Stimulated activated CD8-positive, alpha-beta memory T cell treated with anti-CD3 and anti-CD28 coated beads, Interleukin-4, amount 100 ng/mL, for 4 hours (primary cell): ENCODE measurements at places on chromosomes 1 and 21.

DNA sequence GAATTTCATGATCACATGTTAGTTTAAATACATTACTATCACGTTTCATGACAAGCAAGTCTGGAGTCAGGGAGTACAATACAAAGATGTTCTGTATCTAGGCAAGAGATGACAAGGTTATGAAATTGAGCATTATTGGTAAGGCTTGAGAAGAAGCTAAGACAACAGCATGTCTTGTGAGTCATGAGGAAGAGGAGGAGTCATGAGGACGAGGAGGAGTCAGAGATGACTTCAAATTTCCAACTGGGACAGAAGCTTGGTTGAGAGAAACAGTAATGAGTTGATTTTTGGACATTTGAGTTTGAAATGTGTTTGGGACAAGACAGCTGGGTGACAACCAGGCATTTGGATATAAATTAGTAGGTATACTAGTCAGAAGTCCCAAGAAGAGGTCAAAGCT, 4.3 kb upstream of the UBE2U start:
- DNase-seq: no peak

DNA sequence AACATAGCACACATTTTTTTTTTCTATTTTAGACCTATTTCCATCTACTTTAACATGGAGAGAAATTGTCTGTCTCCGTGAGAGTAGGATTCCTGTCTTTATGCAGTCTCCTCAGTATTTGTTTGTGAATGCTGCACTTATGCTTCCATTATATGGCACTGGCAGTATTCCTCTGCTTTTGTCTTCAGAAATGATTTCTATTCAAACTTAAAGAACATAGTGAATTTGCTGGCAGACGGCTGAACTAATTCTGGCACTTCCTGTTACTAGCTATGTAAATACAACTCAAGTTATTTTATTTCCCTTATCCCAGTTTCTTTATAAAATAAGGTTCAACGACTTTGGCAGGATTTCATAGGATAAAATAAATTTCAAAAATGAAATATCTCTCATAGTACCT, 45.3 kb downstream of the KCTD3 start:
- no peak for DNase-seq

DNA sequence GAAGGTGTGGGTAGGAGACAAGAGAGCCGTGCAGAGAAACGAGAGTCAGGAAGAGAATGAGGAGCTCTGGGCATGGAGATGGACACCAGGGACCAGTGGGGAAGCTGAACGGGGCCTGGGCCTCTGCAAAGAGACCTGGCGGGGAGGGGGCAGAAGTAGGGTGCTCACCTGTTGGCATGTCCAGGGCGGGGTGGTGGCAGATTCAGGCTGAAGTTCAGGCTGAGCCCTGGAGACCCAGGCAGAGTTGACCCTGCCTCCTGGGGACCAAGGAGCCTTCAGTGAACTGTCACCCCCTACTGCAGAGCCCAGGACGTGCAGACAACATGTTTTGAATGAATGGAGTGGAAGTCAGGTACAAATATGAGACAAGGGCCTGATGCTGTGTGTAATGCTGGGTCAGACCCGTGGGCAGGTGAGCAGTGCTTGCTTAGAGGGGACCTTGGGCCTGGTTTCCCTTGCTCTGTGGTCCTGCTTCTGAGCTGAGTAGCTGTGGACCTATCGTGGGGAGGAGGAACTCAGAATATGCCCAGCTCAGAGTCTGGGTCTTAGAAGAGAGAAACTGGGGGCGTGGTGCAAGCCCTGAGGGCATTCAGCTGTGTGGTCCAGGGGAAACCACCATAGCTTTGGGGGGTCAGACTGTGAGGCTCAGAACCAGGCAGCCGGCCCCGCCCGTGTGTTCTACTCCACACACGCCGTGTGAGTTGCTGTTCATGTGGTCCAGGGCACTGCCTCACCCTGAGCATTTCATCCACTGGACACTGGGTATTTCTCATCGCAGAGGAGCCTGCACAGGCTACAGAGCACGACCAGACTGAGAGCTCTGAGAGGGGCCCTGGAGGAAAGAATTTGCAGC, 21.3 kb upstream of the UMODL1 start:
- no peak for DNase-seq

- peak; percentile 54 for DNase-seq
Measured at GRCh38 chr1:23809751-23810171, 9.2 kb upstream of the GALE start.

DNA sequence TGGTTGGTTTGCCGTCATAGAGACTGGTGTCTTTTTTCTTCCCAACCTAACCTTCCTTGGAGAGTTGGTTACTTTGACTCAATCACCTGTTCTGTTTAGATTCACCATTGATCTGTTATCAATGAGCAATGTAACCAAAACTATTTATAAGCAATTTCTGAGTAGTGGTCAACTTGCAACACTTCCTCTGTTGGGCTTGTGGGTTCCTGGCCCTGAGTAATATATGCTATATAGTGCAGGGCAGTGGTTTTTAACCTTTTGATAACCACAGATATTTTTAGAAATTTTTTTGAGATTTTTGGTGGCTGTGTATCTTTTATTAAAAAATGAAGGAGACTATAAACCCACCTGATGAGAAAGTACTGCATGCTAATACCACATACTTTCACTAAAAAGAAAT, 9.4 kb upstream of the XCL1 start:
- no peak for DNase-seq

DNA sequence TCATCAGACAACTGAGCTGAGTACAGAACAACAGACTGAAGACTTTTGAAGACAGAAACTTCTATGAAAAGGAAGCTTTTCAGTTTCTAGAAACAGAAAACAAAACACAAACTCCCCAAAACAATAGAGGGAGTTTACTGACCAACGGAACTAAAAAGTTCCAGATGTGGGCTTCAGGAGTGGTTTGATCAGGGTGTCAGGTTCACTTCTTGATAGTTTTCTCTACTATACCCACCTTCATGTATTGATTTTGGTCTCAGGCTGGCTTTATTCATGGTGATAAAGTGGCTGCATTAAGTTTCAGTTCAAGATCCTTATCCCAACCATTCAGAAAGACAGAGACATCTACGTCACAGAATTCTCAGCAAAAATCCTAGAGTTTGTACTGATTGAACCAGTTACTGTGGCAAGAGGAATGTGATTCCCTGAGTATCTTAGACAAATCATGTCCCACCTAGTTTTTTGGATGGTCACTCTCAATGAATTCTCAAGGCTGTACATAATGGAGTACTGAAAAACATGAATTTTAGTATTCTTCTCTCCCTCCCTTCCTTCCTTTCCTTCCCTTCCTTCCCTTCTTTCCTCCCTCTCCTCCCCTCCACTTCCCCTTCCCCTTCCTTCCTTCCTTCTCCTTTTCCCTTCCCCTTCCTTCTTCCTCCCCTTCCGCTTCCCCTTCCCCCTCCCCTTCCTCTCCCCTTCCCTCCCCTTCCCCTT, 680.5 kb downstream of the PTPRU start:
- no peak for DNase-seq

- DNase-seq: no peak
Measured at GRCh38 chr1:70210820-70211219, 5.4 kb upstream of the LRRC40 start.

DNA sequence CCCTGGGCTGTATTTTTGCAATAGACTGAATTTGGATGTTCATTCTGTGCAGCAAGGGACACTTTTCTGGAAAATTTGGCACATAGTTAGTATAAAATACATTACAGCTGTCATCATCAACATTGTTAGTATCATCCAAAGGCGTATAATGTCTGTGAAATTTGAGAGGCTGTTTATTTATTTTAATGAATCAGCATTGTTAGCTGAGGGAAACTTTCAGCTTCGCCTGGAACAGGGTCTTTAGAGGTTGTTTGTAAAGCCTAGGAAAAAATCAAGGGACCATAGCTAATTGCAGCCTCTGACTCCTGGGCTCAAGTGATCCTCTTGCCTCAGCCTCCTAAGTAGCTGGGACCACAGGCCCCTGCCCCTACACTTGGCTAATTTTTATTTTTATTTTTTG, 106.8 kb upstream of the USP24 start:
- no peak for DNase-seq

GRCh38 chr1:245790441-245790840, 635.7 kb downstream of the KIF26B start:
- DNase-seq: no peak

- no peak for DNase-seq
Measured at GRCh38 chr1:15007842-15008241, 145.7 kb upstream of the TMEM51 start.

DNA sequence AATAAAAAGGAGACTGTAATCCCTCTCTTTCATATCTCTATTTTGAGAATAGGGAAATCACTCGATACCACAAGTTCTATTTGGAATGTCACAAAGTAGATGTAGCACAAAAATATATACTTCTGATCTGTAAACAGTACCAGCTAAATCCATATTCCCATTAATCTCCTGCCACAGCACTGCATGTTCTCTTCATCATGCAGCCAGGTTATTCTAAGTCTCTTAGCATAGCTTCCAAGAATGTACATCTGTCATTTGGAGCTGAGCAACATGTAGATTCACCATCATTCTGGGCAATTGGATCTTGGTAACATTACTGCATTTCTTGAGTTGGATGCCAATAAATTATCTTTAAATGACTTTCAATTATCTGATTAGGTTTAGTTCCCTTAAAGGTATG, 1874.5 kb downstream of the MRPL39 start:
- no peak for DNase-seq

DNA sequence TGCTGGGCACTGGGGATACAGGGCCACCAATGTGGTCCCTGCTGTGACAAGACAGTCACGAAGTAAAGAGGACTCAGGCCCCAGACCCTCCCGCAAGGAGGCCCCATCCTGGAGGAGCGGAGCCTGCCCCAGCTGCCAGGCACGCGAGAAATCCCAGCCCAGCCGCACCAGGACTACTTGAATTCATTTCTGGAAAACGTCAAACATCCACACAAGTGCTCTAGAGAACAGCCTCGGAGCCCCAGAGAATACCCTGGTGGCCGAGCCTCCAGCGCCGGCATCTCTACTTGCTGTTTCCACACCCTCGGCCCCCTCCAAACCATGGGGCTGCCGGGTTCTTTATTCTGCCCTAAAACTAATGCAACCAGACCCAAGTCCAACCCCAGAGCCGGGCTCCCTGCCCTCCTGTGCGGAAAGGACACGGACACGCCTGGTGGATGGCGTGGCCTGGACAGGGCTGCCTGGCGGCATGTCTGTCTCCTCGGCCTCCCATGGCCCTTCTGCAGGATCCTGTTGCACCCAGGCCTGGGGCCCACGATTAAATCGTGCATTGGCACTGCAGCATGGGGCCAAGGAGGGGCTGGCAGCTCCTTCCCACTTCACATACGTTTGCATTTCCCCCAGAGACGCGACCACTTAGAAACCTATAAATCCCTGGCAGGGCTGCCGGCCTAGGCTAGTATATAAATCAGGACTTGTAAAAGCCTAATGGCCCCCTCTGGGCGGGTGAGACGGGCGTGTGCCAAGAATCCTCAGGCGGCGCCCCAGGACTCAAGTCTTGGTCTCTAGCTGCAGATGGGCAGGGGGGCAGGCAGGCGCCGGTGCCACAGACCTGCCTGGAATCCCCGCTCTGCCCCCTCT, 41.2 kb downstream of the DMRTB1 start:
- DNase-seq: no peak

DNA sequence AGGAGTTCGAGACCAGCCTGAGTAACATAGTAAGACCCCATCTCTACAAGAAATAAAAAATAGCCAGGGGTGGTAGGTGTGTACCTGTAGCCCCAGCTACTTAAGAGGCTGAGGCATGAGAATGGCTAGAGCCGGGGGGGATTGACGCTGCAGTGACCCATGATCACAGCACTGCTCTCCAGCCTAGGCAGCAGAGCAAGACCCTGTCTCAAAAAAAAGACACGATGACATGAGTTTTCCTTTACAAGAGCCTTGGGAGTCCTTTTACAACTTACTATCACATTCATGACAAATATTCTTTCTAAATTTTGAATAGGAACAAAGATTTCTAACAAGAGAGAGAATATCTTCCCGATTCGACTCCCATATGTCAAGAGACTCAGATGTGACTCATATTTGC, 3.3 kb upstream of the BRWD1 start:
- no peak for DNase-seq
